Stimulated activated CD4-positive, alpha-beta T cell treated with anti-CD3 and anti-CD28 coated beads, Interleukin-4, amount 100 ng/mL, for 24 hours (primary cell): ENCODE measurements at places on chromosomes 3 and 15.
A peak's percentile ranks its signal among the peaks of the same experiment; 100 is the strongest.

DNA sequence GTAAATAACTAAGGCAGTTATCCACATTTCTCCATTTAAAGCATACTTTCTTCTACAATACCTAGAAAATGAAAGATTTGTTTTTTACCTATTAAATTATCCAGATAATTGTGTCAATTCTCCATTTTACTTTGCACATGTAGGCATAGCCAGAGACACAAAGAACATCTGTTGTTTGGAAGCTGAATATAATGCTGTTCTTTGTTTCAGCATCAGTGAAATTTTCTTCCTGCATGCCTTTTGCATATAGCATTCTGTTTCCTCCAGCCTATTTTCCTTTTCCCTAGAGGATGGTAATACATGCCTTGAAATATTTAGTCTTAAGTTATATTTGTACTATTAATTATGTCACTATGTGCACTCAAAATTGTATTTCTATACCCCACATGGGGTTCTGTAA, 233.7 kb downstream of the CNTN6 start:
- no peak for DNase-seq

- DNase-seq: no peak
These were observed 245.2 kb downstream of the IL20RB start for GRCh38 chr3:137202941-137203340.

DNA sequence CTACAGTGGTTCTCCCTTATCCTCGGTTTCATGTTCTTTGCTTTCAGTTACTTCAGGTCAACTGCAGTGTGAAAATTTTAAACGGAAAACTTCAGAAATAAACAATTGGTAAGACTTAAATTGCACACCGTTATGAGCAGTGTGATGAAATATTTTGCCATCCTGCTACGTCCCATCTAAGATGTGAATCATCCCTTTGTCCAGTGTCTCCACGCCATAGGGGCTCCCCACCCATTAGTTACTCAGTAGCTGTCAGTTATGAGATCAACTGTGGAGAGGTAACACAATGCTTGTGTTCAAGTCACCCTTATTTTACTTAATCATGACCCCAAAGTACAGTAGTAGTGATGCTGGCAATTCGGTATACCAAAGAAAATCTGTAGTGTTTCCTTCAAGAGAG, 47.4 kb downstream of the TJP1 start:
- no peak for DNase-seq

- DNase-seq: no peak
These were observed 42.6 kb downstream of the MYZAP start for GRCh38 chr15:57634290-57634689.

DNA sequence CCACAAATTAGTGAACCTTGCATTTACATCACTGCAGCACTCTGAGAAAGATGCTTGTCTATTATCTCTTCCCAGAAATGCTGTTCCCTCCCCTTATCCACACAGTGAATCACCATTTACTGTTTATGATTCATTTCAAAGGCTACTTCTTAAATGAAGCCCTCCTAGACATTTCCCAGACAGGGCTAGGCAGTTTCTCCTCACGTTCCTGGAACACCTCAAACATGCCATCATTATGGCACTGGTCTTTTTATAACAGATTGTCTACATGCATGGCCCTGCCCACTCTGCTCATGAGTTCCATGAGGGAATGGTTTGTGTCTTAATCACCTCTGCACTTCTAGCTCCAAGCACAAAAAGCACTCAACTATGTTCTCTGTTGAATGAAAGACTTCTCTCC, 32.2 kb upstream of the TM2D3 start:
- DNase-seq: no peak

- DNase-seq: no peak
These were observed 31.4 kb upstream of the MANF start for GRCh38 chr3:51353691-51354090.

DNA sequence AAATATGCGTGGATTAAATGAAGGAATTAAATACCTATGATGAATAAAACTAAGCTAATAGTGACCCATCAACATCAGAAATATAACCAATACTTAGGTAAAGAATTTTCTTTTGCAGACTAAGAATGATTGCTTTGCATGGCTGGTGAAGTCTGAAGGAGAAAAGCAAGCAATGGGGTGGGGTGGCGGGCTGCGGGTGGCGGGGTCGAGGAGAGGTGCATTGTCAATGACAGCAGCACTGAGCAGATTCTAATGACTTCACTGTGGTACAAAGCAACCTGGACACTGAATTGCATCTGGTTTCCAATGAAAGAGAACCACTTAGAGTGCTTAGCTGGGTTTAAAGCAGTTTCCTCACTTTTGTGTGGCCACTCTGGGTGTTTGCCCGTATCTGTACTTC, 171.5 kb upstream of the IL12A start:
- DNase-seq: no peak

DNA sequence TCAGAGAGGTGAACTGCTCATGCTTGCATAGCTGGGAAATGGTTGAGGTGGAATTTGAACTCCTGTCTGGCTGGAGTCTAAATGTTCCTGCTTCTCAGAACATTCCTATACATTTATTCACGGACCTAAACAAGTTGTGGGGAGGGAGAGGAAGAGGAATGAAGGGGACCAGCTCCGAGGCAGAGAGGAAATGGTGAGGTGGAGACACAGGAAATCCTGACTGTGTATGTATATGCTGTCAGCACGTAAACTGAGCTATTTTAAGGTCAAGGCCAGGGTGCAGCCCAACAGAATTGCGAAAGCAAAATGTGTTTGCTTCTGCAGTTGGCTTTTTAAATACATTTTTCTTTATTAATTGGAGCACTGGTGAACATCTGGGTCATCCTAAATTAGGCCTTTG, 74.1 kb upstream of the POMGNT2 start:
- peak; percentile 30 for DNase-seq

GRCh38 chr3:112464264-112464663, 35.0 kb downstream of the BTLA start:
- DNase-seq: no peak

DNA sequence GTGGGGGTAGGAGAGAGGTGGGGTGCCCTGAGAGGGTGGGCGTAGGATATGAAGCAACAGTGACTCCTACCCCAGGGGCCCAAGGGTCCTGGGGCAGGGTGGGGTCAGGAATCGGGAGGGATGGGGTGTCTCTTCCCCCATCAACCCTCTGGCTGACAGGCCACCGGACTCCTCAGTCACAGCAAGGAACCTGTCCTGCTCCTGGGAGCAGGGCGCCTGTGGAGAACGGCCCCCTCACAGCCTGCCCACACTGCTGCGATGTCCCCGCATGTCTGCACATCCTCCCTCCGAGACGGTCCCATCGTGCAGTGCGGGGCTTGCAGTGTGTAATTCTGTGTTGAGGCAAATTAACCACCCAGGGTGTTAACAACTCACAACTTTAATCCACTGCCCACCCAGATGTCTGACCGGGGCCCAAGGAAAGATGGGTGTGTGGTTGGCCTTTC, 2.7 kb downstream of the TM4SF19 start:
- DNase-seq: no peak

- no peak for DNase-seq
These were observed 17.6 kb downstream of the RSRC1 start for GRCh38 chr3:158127250-158128219.

DNA sequence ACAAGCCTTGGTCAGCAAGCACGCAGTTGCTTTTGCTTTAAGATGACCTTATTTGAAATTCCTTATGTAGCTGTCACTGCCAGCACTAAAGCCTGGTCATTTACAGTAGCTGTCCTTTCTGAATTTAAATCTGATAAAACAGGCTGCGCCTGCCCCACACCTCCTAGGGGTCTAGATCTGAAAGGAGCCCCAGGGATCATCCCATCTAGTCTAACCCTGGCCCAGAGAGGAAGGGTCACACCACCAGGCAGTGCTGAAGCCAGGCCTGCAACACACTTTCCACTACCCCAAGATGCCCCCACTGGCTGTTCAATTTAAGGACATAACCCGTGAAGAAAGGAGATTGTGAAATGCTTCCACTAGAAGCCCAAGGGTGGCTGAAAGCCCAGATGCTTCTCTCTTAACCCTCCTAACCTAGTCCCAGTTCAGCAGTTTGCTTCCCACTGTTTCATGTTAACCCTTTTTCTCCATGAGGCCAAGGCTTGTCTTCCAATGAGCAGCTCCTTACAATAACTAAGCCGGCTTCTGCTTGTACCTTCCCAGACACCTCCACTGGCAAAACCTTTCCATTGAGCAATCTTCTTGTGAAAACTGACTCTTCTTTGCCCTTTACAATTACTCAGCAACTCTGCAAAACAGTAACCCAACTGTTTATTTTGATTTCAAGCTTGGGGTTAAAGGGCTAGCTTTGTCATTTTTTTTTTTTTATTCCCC, 198.9 kb upstream of the LPP start:
- no peak for DNase-seq

- DNase-seq: no peak
These were observed 227.7 kb downstream of the TLE3 start for GRCh38 chr15:69869881-69870505.
